ENCODE measurements at places on chromosomes 6 and 20.
A peak's percentile ranks its signal among the peaks of the same experiment; 100 is the strongest.

- no peak for DNase-seq
Observed at GRCh38 chr20:16064989-16065707, 508.1 kb downstream of the KIF16B start.

- no peak for DNase-seq
Observed at GRCh38 chr6:56297022-56297989, 49.9 kb upstream of the COL21A1 start.

GRCh38 chr20:37240337-37241067 is 21.1 kb downstream of the GHRH start:
- DNase-seq, result no peak

GRCh38 chr20:45339084-45339483 is 9.1 kb downstream of the SDC4 start:
- no peak for DNase-seq

- no peak for DNase-seq
Observed at GRCh38 chr20:54178256-54178655, 4.5 kb upstream of the CYP24A1 start.

DNA sequence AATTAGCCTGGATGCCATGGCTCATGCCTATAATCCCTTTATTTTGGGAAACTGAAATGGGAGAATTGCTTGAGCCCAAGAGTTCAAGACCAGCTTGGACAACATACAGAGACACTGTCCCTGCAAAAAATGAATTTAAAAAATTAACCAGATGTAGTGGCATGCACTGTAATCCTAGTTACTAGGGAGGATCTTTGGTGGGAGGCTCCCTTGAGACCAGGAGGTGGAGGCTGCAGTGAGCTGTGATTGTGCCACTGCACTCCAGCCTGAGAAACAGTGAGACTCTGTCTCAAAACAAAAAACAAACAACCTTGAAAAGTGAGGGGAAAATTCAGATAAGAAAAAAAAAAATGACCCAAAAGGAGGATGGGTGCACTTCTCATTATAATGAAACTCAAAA is 23.4 kb downstream of the CAP2 start:
- DNase-seq, result no peak

GRCh38 chr20:24745617-24746350 is 203.3 kb upstream of the CST7 start:
- DNase-seq, result no peak

GRCh38 chr6:72421387-72421786 is 200.5 kb upstream of the KCNQ5 start:
- no peak for DNase-seq

- no peak for DNase-seq
Observed at GRCh38 chr6:7175462-7175861, 67.7 kb downstream of the RREB1 start.

DNA sequence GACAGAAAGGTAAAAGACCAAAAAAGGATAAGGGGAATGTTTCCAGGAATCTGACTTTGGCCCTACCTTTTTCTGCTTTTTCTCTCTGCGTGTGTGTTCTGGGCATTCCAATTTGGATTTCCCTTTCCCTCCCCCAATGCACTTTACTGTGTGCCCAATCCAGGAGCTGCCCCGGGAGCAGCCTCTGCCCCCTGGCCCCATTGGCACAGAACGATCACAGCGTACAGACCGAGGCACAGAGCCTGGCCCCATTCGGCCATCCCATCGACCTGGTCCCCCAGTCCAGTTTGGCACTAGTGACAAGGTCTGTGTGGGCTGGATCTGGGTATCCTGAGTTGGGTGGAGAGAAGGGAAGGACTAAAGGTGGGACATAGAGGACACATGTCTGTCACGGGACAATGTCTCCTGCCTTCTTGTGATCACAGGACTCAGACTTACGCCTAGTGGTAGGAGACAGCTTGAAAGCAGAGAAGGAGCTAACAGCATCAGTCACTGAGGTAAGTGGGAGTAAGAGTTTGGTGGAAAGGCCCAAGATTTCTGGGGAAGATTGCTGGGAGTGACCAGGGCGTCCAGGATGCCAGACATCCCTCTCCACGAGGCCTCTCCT is 14.6 kb downstream of the PRRC2A start:
- DNase-seq, result no peak

GRCh38 chr6:55250400-55250799 is 76.1 kb downstream of the HCRTR2 start:
- DNase-seq, result no peak

- no peak for DNase-seq
Observed at GRCh38 chr6:122323361-122323760, 76.1 kb upstream of the HSF2 start.

DNA sequence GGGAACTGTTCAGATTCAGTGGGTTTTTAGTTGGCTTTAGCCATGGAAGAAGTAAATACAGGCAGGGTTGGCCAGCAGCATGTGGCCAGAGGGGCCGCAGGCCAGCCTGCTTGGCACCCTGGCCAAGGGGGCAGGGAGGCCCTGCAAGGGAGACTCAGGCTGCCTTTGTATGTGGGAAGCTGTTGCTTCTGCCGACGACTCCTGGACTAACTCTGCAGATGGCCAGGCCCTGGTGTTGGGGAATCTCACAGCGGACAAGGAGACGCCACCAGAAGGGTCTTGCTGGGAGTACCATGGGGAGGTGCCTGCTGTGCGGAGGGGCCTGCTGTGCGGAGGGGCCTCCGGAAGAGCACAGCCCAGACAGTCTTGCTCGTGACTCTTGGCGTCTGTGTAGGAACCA is 25.2 kb downstream of the PYGB start:
- DNase-seq, result no peak

DNA sequence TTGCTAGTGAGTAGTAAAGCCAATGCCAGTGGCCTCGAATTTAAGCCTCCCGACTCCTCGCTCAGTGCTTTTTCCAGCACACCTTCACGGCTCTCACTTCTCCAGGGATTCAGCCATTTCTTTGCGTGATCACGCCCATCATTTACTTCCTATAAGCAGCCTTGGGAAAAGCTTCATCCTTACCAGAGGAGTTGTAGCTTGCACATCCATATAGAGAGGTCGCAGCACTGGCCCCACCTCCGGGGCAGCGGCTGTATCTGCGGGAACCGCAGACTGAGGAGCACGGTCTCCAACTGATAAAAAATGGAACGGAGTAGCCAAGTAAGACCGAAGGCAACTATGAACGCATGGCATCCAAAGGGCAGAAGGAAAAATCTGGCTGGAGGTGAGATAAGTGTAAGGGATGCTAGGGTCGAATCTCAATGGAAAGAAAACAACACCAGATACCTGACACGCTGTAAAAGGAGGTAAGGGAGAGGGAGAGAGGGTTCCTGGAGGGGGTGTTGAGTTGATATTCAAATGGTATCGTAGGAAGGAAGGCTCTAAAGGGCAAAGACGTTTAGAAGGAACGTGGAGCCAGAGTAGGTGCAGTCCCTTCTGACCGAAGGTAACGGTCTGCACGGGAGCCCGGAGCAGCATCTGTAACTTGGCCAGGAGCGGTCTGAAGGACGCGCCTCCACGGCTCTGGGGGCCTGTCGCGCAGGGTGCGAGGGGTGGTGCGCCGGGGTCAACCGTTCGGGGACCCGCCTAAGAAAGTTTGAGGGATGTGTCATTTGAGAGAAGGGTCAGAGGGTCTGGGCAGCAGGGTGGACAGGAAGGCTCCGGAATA is 640 bp downstream of the NFS1 start:
- peak; percentile 31 for DNase-seq

DNA sequence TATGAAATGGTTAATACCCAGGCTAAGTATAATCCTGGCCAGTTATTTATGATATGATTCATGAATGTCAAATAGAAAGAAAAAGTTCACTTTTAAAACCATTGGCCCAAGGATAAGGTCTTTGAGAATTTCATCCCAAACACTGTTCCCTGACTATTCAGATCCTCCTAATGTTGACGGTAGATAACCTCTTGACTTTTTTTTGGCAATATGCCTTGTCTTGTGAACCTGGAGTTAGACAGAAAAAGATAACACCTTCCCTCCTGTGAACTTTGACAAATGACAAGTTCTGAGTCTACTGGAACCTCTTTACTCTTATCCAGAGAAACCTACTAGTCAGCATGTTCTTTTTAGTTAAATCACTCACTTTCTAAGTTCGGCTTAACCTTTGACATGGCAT is 166.8 kb upstream of the PREP start:
- no peak for DNase-seq

- DNase-seq, result no peak
Observed at GRCh38 chr6:92723390-92723931, 695.9 kb downstream of the EPHA7 start.

- peak; percentile 9 for DNase-seq
Observed at GRCh38 chr20:17226410-17227218, at the start of gene PCSK2. Gene PCSK2 (plus strand): TSS chr20:17227040. CDS start chr20:17227306, 266 bp downstream.

DNA sequence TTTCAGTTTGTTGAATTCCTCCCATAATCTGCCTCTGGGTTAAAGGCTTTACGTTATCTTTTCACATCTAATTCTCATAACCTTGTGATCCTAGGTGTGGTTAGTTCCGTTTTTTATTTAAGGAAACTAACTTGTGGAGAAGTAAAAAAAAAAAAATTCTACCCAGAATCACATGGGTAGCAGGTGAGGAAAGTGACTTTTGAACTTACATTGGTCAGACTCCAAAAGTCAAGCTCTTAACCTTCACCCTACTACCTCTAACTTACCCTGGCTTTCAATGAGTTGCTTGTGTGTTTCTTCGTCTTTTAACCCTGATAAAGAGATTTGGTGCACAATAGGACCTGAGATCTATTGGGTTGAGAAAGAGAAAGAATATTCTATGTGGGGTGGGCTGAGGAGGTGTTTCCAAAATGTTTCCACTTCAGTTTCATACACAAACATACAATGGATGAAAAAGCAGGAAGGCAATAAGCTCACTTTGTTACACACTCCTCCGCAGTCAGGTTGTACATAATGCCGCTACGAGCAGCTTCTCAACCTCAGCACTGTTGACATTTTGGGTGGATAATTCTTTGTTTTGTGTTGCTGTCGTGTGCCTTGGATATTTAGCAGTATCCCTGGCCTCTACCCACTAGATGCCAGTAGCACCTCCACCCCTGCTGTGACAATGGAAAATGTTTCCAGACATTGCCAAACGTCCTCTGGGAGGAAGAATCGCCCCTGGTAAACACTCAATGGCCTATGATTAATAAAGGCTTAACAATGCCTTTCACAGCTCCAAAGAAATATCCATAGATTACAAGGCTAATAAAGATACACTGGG is 193.0 kb upstream of the ZNF217 start:
- DNase-seq, result no peak

DNA sequence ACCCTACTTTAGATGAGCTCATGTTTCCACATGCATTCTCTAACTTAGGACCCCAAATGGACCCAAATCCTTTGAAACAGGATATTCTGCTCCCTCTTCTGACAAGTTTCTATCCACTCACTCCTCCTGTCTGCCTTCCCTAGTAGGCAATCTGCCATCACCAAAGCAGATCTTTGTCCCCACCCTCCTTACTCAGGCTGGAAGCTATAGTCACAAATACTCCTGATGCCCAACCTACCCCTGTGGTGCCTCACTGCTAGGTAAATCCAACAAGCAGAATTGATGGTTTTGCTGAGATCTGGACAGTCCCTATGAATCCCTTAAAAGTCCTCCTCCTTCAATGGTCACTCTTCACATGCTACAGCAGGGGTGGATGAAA is 21.7 kb downstream of the ELOVL5 start:
- no peak for DNase-seq

GRCh38 chr6:42484261-42484660 is 32.5 kb upstream of the TRERF1 start:
- DNase-seq, result no peak

GRCh38 chr6:343960-344815 is 47.4 kb upstream of the IRF4 start:
- no peak for DNase-seq

DNA sequence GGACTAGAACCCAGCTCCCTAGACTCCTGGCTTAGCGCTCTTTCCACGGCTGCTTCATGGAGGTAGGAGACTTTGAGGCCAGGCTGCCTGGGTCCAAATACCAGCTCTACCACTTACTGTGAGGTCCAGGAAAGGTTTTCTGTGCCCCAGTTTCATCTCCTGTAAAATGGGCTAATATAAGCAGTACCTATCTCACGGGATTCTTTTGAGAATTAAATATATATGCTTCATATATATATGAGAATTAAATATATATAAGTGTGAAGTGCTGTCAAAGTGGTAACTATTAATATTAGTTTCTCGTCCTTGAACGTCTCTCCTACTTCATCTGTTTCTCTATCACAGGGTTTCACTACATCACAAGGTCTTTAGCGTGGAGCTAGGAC is 10.2 kb upstream of the LY6G5C start:
- no peak for DNase-seq

GRCh38 chr6:129874837-129875236 is 13.7 kb upstream of the TMEM244 start:
- DNase-seq, result no peak

DNA sequence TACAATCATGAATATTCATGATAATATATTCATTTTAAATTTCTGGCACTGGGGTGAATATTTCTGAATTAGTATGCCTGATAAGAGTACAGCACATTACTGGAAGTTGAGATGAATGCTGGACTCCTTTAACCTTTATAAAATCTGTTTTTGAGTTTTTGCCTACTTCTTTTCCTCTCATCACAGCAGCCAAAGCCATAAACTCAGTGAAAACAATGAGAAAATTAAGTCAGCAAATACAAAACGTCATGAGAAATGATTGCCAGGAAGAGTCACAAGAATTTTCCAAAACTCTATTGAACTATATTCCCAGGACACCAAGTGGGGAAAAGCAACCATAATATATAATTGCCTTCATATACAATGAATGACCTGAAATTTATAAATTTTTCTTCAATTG is 837.6 kb downstream of the TBC1D32 start:
- DNase-seq, result no peak

DNA sequence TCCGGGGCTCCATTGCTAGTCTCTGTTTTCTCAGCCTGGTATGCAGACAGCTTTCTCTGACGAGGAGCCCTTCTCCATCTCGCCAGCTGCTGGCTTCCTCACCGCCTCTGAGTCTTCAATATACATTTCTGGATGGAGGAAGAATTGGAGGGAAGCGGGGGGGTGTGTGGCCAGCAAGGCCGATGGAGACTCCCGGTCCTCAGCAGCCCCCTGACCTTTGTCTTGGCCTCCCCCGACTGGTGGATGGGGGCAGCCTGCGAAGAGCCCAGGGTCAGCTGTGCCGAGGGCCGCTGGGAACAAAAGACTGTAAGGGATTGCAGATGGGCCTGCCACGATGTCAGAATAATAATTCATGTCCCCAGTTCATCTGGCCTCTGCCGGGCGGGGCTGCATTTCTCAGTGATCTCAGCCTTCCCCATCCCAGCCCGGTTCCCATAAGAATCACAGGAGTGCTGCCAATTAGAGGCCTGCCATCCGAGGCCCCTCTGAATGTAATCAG is 54.3 kb upstream of the STX16 start:
- no peak for DNase-seq

GRCh38 chr6:88517737-88518136 is 351.6 kb upstream of the CNR1 start:
- no peak for DNase-seq

DNA sequence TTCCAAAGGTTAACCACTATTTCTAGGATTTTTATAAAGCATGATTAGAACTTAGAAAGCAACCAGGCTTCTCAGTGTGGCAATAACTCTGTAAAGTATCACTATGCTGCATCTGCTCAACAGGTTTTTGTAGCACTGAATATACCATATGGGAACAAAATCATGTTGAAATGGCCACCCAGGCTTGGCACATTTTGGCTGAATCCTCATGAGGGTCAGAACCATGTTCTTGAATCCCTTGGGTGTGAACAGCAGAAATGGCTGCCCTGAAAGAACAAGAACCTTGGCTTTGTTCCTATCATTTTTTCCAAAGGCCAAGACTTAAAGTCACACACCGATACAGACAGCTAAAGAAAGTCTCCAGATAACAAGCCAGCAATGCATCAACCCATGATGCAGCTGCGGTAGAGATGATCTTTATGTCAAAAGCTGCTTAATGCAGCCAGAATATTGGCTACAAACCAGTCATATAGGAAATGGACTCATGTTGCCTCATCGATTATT is 283.0 kb upstream of the NOX3 start:
- no peak for DNase-seq
